ENCODE measurements at places on chromosomes 3 and 15.

DNA sequence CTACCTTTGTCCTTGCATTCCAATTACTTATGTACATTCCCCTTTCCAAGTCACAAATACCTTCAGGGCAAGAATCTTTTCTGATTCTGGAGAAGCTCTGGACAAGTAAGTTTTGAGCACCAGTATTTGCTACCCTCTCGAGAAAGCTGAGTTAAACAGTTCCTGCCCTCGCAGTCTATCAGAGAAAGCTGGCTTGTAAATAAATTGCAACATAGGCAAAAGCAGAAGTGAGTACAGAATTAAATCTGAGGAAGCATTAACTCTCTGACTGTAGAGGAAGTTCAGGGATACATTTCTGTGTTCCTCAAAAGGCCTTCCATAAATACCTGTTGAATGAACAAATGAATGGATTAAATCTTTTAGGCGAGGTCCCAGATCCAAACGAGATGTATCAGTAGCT is 1.2 kb downstream of the OSBPL11 start:
- no peak for DNase-seq

DNA sequence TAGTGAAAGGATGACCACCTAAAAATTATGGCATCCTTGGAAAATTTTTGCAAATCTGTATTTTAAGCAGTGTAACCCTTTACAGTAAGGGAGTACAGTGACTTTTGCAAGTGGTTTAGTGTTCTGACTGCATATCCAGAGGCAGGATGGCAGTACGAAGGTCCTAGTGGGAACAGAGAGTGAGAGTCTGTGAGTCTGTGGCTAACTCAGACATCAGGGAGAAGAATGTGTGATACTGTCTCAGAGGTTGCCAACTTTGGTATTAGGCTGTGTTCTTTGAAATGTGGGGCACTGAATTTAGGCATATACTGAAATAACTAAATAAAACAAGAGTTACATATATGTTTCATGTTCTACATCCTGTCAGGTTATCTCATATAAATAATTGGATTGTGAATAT is 25.7 kb downstream of the PRKCI start:
- DNase-seq = no peak

- no peak for DNase-seq
Measured at GRCh38 chr3:196096382-196096953, 14.6 kb upstream of the TFRC start.

DNA sequence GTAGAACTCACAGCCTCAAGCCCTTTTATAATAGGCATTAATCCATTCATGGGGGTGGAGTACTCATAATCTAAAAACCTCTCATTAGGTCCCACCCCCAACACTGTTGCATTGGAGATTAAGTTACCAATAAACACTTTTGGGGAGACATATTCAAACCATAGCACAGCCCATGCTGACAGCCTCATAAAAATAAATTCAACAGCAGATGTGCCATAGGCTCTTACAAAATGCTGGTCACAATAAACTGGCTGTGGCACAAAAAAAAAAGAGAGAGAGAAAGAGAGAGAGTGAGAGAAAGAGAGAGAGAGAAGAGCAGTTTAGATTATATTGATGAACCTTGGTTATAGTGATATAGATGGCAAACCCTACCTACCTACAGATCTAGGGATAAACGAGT is 1000.9 kb downstream of the TUSC7 start:
- DNase-seq = no peak

DNA sequence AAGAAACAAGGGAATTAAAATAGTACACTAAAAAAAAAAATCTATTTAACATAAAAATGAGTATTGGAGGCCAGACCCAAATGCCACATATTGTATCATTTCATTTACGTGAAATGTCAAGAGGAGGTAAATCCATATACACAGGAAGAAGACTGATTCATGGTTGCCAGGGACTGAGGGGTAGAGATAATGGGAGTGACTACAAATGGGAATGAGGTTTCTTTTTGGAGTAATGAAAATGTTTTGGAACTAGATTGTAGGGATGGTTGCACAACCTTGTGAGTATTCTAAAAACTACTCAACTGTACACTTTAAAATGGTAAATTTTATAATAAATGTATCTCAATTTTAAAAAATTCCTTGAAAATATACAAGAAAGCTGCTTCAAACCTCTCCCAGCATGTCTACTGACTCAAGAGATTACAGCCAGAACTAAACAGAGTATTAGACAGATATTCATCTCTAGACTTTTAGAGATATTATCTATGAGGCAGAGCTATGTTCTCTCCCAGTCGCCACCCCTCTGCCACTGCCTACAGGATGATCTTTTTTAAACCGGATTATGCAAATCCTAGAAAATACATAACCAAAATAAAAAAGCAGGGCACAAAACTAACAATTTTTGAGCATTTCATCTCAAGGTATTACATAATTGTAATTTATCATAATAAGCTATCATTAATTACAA is 6.2 kb downstream of the HLTF start:
- DNase-seq = no peak

DNA sequence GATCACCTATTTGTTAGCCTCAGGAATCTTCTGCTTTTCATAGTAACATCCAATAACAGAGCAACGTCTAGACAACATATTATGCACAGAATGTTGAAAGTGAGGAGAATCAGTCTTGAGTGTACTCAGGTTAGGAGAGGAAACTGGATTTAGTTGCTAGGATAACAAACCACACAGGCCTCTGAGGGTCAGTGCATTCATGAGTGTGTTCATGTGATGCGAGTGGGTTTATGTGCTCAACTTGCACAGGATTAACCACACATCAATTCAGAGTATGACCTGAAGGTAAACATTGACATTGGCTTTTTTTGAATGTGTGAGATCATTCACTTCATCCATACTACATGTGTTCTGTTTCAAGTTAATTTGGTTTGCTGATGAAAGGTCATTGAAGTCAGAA is 287.6 kb downstream of the DIPK2A start:
- DNase-seq = no peak

DNA sequence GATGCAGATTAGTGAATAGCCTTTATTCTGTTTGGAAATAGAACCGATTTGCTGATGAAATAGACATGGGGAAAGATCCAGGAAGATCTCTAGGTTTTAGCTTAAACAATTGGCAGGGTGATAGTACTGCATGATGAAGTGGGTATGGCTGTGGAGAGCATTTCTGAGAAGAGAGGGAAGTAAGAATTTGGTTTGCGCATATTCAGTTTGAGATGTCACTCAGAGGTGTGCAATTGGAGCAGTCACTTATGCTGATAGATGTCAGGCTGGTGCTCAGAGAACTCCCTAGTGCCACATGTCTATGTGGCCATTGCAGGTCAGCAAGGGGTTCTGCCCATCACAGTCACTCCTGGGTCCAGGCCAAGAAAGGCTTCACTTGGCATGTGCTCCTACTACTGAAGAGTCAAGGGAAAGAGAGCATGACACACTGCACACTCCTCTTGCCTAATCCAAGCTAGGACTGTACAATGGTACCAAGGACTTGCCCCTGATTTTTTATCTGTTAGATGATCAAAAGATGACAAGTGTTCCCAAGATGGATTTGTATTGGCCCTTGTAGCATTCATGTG is 57.2 kb upstream of the ST8SIA2 start:
- DNase-seq = no peak

- no peak for DNase-seq
Measured at GRCh38 chr3:133227813-133228212, 172.0 kb upstream of the BFSP2 start.

All from T-helper 1 cell (primary cell).